T-cell (primary cell): ENCODE measurements at places on chromosomes 2 and 18.

DNA sequence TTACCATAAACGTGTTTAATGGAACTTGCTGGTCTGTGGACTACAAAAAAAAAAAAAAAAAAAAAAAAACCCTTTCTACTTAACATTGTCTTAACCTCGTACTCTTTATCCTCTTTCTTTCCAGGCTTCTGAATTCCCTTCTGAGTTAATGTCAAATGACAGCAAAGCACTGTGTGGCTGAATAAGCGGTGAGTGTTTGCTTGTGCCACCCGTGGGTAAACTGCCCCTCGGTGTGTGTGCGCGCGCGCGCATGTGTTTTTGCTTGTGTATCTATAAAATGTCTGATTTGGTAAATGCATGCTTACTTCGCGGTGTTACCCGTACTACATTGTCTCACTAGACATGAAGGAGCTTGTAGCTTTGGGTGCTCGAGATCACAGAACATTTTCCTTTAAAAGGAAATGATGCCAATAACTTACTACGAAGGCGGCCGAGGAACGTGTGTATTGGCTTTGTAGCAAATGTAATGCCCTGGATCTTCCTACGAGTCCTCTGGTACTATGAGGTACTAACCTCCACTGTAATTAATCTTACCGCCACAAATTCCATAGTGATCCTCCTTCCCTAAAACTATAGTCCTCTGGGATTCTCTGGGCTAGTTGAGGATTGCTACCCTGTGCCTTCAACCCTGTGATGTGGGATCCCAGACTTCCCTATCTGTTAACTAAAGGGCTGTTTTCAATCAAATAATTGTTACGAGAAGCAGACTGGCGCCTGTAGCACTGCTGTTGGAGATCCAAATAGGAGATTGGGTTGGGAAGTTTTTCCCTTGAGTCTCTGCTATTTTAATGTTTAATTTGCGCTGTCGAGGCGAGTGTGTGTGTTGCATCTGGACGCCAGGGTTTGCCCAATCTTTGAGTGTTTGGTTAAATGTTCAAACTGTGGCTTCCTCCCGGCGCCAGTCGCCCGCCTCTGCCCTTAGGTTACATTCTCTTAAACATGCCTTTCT is 1.1 kb downstream of the ID2 start:
- no peaks in the 10 kb centered on the region for H3K27me3 ChIP-seq
- H3K4me1 ChIP-seq, result peaks cover 17% of the 10 kb centered on the region
- H3K36me3 ChIP-seq, result no peaks in the 10 kb centered on the region
- peak overlapping the region; percentile 62 for H3K27ac ChIP-seq

- no peaks in the 10 kb centered on the region for H3K4me1 ChIP-seq
- no peak overlapping the region for H3K27ac ChIP-seq
- H3K36me3 ChIP-seq, result no peaks in the 10 kb centered on the region
- no peak overlapping the region for H3K4me3 ChIP-seq
- DNase-seq, result no peak
Observed at GRCh38 chr2:220300806-220301205, 673.4 kb downstream of the SLC4A3 start.

- H3K4me3 ChIP-seq, result no peak overlapping the region
- no peak for DNase-seq
- no peaks in the 10 kb centered on the region for H3K4me1 ChIP-seq
- H3K27me3 ChIP-seq, result peaks cover 2% of the 10 kb centered on the region
- H3K36me3 ChIP-seq, result no peaks in the 10 kb centered on the region
Observed at GRCh38 chr2:11955884-11956291, 209.5 kb downstream of the LPIN1 start.

DNA sequence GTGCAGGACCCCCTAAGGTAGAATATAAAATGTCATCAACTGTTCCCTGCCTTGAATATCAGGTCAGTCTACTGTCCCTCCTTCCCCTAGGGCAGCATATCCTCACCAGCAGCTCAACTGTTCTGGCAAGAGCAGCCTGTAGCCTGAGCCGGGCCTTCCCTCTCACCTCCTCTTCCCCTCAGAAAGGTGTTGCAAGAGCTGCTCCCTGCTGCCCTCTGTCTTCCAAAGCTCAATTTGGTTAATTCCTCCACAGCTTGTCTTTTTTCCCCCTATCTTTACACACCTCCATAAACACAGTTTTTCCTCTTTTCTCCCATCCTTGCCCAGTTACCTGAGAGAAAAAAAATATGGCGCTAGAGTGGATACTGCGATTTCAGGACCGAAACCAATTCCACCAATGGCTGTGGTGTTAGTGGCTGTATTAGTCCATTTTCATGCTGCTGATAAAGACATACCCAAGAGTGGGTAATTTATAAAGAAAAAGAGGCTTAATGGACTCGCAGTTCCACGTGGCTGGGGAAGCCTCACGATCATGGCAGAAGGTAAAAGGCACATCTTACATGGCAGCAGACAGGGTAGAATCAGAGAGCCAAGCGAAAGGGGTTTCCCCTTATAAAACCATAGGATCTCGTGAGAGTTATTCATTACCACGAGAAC is 184.7 kb downstream of the MREG start:
- no peaks in the 10 kb centered on the region for H3K27me3 ChIP-seq
- H3K4me1 ChIP-seq, result no peaks in the 10 kb centered on the region
- no peaks in the 10 kb centered on the region for H3K36me3 ChIP-seq
- H3K4me3 ChIP-seq, result no peak overlapping the region
- H3K27ac ChIP-seq, result no peak overlapping the region

DNA sequence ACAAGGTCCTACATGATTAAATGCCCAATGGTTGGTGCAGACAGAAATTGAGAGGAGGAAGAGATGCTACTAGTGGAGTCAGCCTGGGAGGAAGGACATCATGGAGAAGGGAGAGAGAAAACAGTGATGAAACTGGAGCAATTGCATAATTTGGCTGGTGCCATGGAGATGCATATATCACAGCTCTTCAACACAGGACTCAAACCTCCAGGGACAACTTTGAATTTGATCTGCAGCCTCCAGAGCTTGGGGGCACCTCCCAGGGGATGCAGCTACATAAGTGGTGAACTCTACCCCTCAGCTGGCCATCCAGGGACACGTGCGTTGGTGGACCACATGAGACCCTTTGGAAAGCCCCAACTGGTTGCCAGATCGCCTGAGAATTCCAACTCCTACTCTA is 80.4 kb downstream of the CTAGE1 start:
- H3K27ac ChIP-seq, result no peak overlapping the region
- H3K36me3 ChIP-seq, result no peaks in the 10 kb centered on the region
- no peaks in the 10 kb centered on the region for H3K27me3 ChIP-seq
- peaks cover 50% of the 10 kb centered on the region for H3K4me1 ChIP-seq
- DNase-seq, result no peak

GRCh38 chr2:236656721-236657120 is 87.1 kb downstream of the ACKR3 start:
- no peak overlapping the region for H3K4me3 ChIP-seq
- H3K4me1 ChIP-seq, result no peaks in the 10 kb centered on the region
- H3K36me3 ChIP-seq, result no peaks in the 10 kb centered on the region
- DNase-seq, result no peak
- H3K27me3 ChIP-seq, result peaks cover 31% of the 10 kb centered on the region

- H3K27ac ChIP-seq, result no peak overlapping the region
- H3K4me3 ChIP-seq, result no peak overlapping the region
- H3K4me1 ChIP-seq, result no peaks in the 10 kb centered on the region
- H3K36me3 ChIP-seq, result no peaks in the 10 kb centered on the region
- DNase-seq, result no peak
Observed at GRCh38 chr18:48044944-48045343, 114.5 kb upstream of the SMAD2 start.

DNA sequence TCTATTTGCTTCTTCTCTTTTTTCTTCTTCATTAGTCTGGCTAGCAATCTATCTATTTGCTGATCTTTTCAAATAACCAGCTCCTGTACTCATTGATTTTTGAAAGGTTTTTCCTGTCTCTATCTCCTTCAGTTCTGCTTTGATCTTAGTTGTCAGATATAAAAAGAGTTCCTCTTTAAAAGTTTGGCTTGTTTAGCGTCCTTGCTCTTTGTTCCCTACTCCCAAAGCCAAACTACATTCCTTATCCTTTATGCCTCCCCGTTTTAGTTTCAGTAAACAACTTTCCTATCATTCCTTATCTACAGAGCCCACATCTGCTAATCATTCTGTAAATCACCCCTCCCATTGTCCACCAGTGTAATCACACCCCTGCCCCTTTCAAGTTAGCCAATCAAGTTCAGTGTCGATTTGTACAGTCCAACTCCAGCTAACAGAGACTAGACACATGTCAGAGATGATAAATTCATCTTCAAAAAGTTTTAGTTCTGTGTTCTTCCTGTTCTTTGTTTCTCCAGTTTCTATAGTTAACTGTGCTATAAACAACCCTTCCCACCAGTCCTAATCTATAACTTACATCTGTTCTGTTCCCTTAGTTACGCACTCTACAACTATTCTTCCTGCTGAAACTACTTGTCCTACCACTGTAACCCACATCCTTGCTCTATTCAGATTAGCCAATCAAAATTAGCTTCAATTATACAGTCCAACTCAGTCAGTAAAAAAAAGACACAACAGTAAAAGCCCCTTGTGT is 44.4 kb downstream of the TFPI start:
- no peaks in the 10 kb centered on the region for H3K4me1 ChIP-seq
- H3K27me3 ChIP-seq, result peaks cover 4% of the 10 kb centered on the region
- DNase-seq, result no peak

DNA sequence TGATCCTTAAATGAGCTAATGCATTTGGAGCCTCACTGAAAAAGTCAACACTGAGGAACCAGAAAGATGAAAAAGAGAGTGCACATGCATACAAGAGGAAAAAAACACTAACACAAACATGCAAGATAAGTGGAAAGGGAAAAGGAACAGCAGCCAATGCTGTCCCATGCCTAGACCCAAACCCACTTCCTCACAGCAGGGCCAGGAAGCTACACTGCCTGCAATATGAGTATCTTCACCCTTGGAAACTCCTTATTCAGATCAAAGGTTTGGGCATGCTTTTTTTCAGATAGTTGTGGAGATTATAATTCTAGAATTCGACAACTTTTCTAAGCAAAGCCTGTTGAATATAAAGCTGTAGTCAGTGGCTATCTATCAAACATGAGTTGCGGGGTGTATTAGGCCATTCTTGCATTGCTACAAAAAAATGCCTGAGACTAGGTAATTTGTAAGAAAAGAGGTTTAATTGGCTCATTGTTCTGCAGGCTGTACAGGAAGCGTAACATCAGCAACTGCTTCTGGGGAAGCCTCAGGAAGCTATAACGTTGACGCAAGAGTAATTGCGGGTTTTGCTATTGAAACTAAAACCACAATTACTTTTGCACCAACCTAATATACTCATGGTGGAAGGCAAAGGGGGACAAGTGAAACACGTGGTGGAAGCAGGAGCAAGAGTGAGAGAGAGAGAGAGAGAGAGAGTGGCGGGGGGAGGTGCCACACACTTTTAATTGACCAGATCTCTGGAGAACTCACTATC is 138.2 kb downstream of the MBD2 start:
- no peaks in the 10 kb centered on the region for H3K4me1 ChIP-seq
- no peak overlapping the region for H3K27ac ChIP-seq
- H3K36me3 ChIP-seq, result no peaks in the 10 kb centered on the region
- H3K27me3 ChIP-seq, result no peaks in the 10 kb centered on the region

- H3K27ac ChIP-seq, result no peak overlapping the region
- no peak for DNase-seq
- H3K4me3 ChIP-seq, result no peak overlapping the region
- no peaks in the 10 kb centered on the region for H3K36me3 ChIP-seq
- H3K4me1 ChIP-seq, result no peaks in the 10 kb centered on the region
Observed at GRCh38 chr2:65156041-65156440, 26.1 kb upstream of the RAB1A start.

DNA sequence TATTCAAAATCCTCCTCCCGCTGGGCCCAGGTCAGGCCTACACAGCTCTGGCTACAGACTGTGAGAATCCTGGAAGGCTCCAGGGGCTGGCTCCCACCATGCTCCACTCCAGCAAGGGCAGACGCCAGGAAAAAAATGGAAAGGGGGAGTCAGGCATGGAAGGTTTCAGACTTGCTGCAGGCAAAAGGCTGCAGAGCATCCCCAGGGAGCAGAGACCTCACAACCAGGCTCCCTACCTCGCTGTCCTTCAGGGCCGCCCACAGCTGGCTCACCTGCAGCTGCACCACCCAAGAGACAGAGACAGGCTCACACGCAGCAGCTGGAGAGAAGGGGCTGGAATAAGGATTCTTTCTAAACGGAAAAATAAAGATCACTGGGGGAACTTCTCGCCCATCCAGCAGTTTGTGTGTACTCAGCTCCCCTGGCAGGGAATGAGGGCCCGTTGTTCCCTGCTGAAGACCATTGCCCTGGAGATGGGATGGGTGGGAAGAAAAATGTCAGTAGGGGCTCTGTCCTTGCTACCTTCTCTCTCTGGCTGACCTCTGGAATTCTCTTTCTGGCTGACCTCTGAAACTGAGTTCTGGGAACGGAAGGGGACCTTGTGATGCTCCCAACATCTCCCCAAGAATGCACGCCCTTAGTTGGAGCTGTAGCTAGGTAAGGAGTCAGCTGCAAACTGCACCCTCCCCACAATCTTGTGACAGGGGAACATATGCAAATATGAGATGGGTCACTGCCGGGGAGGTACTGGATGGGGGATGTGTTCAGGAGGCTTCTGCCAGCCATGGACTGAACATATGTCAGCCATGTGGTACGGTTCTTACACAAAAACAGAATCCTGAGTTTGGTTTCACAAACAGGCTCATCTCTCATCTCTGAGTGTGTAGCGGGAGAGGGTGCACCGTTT is 34.5 kb downstream of the BCL2 start:
- no peak for DNase-seq
- H3K27ac ChIP-seq, result no peak overlapping the region
- H3K4me1 ChIP-seq, result peaks cover 10% of the 10 kb centered on the region
- H3K36me3 ChIP-seq, result peaks cover 23% of the 10 kb centered on the region

DNA sequence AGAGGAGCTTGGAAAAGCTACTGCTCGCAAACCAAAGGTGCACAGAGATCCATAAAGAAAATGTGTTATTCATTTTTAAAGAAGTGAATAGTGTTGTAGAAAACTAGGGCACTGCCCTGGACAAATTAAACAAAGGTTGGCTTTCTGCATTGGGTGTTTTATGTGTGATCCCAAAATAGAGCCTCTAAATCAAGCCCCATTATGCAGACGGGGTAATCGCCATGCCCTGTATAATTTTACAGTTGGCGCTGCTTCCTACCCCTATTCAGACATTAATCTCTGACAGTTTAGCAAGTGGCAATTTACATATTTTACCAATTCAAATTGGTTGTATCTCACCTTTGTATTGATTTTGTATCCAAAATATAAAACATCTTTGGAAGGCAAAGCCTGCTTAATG is 109.1 kb downstream of the PID1 start:
- H3K4me3 ChIP-seq, result no peak overlapping the region
- H3K27ac ChIP-seq, result no peak overlapping the region
- no peaks in the 10 kb centered on the region for H3K27me3 ChIP-seq
- no peaks in the 10 kb centered on the region for H3K4me1 ChIP-seq

- no peak for DNase-seq
- H3K36me3 ChIP-seq, result peaks cover 4% of the 10 kb centered on the region
Observed at GRCh38 chr2:105868060-105868459, 123.3 kb downstream of the NCK2 start.

GRCh38 chr2:54114936-54115283 is 505 bp upstream of the ACYP2 start:
- peaks cover 4% of the 10 kb centered on the region for H3K36me3 ChIP-seq
- H3K27me3 ChIP-seq, result no peaks in the 10 kb centered on the region
- H3K27ac ChIP-seq, result peak overlapping the region; percentile 96
- no peak for DNase-seq

GRCh38 chr2:39593439-39594393 is 72.0 kb upstream of the TMEM178A start:
- no peaks in the 10 kb centered on the region for H3K27me3 ChIP-seq
- no peaks in the 10 kb centered on the region for H3K36me3 ChIP-seq
- H3K4me1 ChIP-seq, result no peaks in the 10 kb centered on the region
- H3K27ac ChIP-seq, result no peak overlapping the region
- no peak for DNase-seq
- H3K4me3 ChIP-seq, result no peak overlapping the region

- H3K27me3 ChIP-seq, result no peaks in the 10 kb centered on the region
- DNase-seq, result no peak
- peaks cover 10% of the 10 kb centered on the region for H3K36me3 ChIP-seq
- no peak overlapping the region for H3K4me3 ChIP-seq
- no peaks in the 10 kb centered on the region for H3K4me1 ChIP-seq
Observed at GRCh38 chr2:241498115-241499070, 10.0 kb downstream of the STK25 start.
